Midbrain (tissue), 1 donor: ENCODE measurements at places on chromosomes 2 and 18.

DNA sequence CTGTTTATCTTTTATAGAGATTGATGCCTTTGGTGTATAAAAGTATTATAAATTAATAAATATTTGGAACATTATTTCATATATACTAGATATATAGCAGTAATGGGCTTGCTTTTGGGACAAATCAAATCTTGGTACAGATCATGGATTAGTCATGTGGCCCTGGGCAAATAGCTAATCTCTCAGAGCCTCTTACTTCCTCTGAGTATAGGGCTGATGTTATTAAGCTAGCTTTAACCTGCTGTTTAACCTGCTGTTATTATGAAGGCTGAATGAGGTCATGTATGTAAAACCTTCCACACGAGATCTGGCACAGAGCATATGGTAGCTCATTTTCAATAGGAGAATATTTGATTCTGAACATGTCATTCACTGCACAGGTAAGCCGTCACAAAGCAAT, 5.7 kb downstream of the ITGB6 start:
- no peak for DNase-seq

GRCh38 chr2:39567507-39567906, 98.2 kb upstream of the TMEM178A start:
- no peak for DNase-seq

DNA sequence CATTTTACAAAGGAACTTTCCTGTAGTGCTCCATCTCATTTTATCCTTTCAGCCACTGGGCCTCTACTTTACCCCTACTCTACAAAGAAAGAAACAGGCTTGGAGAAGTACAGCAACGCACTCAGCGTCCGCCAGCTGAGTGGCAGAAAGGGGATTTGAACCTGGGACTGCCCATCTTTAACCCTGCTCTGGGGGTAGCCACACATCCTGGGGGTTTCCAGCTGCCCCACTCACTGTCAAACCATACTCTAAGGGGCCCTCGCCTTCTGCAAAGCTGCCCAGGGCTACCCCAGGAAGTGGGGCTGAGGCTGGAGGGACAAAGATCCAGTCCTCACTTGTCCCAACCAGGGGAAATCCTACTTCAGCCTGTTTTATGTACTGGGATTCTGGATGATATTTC, 17.9 kb downstream of the HS1BP3 start:
- no peak for DNase-seq

- no peak for DNase-seq
Observed at GRCh38 chr2:180184506-180184905, 177.4 kb upstream of the CWC22 start.

DNA sequence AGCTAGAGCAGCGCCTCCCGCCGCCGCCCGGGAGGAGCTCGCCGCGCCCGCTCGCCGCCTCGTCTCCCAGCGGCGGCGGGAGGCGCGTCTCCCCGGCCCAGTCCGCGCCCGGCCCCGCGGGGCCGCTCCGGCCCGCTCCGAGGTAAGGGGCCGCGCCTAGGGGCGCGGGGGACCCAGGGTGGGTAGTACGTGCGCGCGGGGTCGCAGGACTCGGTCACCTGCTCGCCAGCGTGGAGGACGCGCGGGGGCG, 259 bp downstream of the NPAS2 start:
- no peak for DNase-seq

DNA sequence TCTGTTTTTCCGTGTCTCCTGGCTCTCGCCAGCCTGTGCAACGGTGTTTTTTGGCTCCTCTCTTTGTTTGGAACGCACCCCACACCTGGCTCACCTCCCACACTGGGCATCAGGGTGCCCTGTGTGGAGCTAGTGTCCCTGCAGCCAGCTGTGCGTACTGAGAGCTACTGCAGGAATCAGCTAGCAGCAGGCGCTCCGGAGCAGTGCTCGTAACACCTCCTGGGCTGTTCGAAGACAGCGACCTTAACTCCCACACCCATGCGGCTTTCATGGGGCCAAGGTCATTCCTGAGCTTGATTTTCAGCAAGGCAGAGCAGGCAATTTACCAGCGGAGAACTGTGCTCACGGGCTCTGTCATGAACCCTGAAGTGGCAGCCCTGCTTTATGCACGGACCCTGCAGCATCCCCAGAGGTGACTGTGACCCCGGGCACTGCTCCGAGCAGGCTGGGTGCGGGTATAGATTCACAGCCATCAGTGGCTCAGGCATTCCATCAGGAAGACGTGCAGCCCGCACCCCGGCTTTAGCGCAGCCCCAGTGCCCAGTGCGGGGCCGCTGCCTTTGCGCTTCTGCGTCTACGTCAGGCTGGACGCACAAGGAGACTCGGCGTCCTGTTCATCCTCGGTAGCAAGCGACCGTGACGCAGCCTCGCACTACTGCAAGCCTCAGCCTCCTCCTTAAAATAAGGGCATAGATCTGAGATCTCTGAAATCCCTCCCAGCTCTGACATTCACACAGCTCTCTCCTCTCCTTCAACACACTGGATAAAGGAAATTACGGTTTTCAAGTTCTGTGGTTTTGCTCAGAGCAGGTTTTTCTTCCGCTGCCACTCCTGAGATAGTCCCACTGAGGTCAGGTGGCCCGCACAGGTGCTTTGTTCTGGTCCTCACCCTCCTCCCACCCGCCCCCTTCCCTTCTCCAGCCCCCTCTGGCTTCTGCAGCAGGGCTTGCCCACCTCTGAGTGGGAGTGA, 58.2 kb downstream of the ADI1 start:
- DNase-seq, result no peak

DNA sequence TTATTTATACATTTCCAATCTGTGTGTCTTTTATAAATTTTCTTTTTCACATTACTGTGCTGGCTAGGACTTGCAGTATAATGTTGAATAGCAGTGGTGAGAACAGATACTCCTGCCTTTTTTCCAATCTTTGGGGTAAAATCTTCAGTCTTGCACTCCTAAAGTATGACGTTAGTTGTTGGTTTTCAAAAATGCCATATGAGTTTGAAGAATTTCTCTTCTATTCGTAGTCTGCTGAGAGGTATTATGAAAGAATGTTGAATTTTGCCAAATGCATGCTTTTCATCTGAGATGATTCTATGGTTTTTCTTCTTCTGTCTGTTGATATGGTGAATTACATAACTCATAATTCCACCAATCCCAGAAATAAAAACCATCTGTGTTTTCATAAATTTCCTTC, 335.3 kb upstream of the CHST9 start:
- no peak for DNase-seq

DNA sequence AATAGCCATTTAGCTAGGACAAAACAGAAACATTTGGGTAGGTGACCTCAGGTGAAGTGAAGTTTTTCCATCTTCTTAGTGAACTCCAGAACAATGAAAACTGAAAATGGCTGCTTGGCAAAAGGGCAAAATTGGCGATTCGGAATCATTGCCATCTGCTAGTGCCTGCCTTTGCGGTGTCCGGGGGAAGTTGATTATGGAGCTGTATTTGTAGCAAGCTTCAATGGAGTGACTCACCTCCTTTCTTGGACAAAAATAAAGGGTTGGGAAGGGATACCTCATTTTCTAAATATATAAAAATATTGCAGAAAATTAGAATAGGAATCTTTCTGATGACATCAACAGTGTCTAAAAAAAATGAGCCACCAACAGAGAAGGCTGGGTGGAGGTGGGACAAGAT, 460.5 kb downstream of the TGIF1 start:
- DNase-seq, result no peak

- no peak for DNase-seq
Observed at GRCh38 chr2:54680397-54681041, 42.9 kb upstream of the EML6 start.

- DNase-seq, result no peak
Observed at GRCh38 chr2:233059797-233060500, at the start of gene INPP5D. INPP5D (plus strand) TSS chr2:233060342; CDS start chr2:233060479, 137 bp downstream.

DNA sequence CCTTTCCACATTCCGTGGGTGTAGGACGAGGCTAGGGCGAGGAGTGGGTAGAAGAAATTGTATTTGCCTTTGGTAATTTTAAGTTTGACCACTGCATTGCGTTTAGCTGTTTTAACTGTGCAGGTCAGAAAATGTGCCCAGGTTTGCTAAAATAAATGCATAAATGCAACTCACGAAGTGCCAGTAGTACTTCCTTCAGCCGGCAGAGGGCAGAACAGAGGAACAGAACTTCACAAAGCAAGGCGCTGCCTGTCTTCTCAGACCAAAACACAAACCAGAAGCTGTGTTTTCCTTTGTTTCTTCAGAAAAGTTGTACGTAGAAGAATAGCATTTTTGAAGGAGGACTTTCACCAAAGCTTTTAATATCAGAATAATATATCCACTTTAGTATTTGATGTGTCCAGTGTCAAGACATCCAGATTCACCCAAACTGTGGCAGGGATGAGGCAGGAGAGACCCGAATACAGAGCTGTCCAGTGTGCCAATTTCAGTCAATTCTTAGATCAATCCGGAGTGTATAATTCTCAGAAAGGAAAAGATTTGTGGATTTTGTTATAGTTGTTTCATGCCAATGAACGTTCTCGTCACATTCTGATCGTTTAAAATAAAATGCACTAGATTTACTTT, 348.6 kb downstream of the DLGAP1 start:
- peak; percentile 74 for DNase-seq

- no peak for DNase-seq
Observed at GRCh38 chr2:3112131-3112530, 265.5 kb downstream of the EIPR1 start.

- no peak for DNase-seq
Observed at GRCh38 chr2:25853038-25853638, 25.1 kb downstream of the ASXL2 start.

DNA sequence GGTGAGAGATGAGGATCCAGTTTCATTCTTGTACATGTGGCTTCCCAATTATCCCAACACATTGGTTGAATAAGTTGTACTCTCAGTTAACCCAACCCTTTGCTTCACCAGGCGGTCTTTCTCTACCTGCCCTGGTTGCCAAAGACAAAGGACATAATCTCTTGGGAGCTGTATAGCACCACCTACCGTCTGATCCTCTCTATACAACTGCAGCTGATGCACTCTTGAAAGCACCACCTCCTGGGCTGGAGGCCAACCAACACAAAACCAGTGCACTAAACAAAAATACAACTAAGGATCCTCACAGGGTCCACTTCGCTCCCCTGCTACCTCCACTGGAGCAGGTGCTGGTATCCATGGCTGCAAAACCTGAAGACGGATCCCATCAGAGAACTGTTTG, 473.6 kb upstream of the NRXN1 start:
- no peak for DNase-seq

DNA sequence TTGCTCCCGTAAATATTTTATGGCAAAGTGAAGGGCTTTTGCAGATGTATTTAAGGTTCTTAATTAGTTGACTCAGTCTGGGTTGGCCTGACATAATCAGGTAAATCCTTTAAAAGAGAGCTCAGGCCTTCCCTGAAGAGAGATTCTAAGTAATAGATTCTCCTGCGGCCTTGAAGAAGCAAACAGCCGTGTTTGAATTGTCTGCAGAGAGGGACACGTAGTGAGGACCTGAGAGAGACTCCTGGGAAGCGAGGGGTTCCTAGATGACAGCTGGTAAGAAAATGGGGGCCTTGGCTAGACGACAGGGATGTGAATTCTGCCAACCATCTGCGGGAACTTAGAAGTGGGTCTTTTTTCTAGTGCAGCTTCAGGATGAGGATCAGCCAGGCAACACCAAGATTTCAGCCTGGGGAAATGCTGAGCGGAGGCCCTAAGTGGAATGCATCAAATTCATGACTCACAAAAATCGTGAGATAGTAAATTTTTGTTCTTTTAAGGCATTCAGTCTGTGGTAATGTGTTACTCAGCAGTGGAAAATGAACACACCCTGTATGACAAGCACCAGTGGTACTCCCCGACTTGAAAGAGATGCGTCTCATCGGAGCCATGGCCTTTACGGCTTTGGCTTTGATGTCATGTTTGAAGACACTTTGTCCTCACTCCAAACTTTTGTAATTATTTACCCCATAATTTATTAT, 62.1 kb upstream of the SMIM21 start:
- DNase-seq, result no peak

GRCh38 chr2:102635317-102635716, 16.0 kb downstream of the SLC9A2 start:
- no peak for DNase-seq

DNA sequence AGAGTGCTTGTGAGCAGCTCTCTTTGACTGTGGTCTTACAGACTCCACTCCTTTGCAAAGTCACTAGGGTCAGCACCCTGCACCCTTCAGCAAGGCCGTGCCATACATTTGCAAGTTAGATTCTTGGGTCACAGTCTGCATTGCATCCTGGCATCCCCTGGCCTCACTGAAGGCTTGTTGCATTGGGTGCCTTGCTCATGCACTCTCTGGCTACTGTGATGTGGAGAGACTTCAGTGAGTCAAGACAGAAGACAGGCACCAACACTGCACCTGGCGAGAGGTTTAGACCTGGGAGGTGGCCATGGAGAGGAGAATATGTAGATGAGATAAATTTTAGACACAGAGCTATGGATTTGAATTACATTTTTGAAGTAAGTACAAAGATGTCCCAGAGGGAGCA, 146.4 kb upstream of the COPS8 start:
- DNase-seq, result no peak

DNA sequence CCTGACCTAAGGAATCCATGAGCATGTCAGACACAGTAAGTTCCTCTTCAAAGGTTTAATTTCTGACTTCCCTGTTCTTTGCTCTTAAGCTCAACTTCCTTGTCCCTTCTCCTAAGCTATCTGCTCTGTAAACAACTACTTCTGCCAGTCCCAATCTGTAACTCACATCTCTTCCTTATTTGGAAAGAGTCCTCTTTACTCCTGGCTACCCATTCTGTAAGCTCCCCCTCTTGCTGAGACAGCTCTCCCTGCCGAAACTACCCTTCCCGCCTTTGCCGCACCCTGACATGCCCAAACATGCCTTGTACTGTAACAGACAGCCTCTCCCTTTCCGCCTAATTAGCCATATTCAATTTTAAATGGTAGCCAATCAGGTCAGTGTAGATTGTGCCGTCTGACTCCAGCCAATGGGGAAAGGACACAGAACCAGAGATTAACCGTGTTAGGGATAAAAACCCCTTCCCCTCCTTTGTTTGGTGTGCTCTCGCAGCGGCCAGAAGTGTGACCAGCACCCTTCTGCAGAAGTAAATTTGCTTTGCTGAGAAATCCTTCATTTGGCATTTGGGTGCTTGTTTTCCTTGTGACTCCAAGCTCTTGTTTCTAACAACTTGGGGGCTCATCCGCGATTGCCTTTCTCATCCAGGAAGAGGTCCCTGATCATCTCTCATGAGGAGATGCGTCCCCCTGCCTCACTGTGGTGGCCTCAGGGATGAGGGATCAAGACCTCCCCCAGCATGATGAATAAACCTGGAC, 49.0 kb downstream of the PIAS2 start:
- DNase-seq, result no peak
